Cardiac atrium fibroblast (primary cell): ENCODE measurements at places on chromosomes 2 and 18. TPM values are rescaled to one million over a fixed set of nuclear protein-coding genes. Genes with fewer than 3 reads are reported as not detected.

The SFTPB gene
- not detected in 2 replicates for total RNA-seq

The NT5DC4 gene
- not detected in 2 replicates for total RNA-seq

The TBR1 gene
- total RNA-seq: not detected in 2 replicates

The LRRC30 gene
- not detected in 2 replicates for total RNA-seq

The KCNIP3 gene
- 4.4 and 10.3 TPM in 2 replicates for total RNA-seq

The EHD3 gene
- 15.0 and 15.9 TPM in 2 replicates for total RNA-seq

The TLX2 gene
- total RNA-seq: not detected in 2 replicates

The GAREM2 gene
- 5.3 and 6.0 TPM in 2 replicates for total RNA-seq

The TUBB8B gene
- not detected in 2 replicates for total RNA-seq

The PCARE gene
- not detected in 2 replicates for total RNA-seq

The SFT2D3 gene
- 3.7 and 4.0 TPM in 2 replicates for total RNA-seq

The IL37 gene
- total RNA-seq: not detected in 2 replicates

The SIX3 gene
- total RNA-seq: not detected in 2 replicates

The PDE11A gene
- not detected in 2 replicates for total RNA-seq

The CCDC150 gene
- 1.1 TPM in 1 of 2 replicates, not detected in the other for total RNA-seq

The RMC1 gene
- total RNA-seq: 19.9 and 20.3 TPM in 2 replicates

The C2orf78 gene
- not detected in 2 replicates for total RNA-seq

The GRHL1 gene
- total RNA-seq: 0.16 TPM in 1 of 2 replicates, not detected in the other

The RNF138 gene
- 19.4 and 55.2 TPM in 2 replicates for total RNA-seq

The RGPD5 gene
- total RNA-seq: 8.9 and 9.2 TPM in 2 replicates

The NEB gene
- total RNA-seq: under 0.01 TPM in 2 replicates

The LRRTM1 gene
- not detected in 2 replicates for total RNA-seq

The AMER3 gene
- not detected in 2 replicates for total RNA-seq

The MC5R gene
- total RNA-seq: not detected in 2 replicates

The LRP1B gene
- under 0.01 and 0.18 TPM in 2 replicates for total RNA-seq

The AQP12A gene
- total RNA-seq: not detected in 2 replicates

The KCNE4 gene
- total RNA-seq: 10.7 and 19.1 TPM in 2 replicates

The BOK gene
- total RNA-seq: 64.0 and 78.2 TPM in 2 replicates

The GALNT13 gene
- under 0.01 TPM in 2 replicates for total RNA-seq

The FAM228B gene
- total RNA-seq: 1.3 and 2.3 TPM in 2 replicates

The KIF3C gene
- total RNA-seq: 9.6 and 10.0 TPM in 2 replicates

The KIF1A gene
- total RNA-seq: not detected in 2 replicates

The MRO gene
- total RNA-seq: 3.1 and 3.2 TPM in 2 replicates

The SIGLEC15 gene
- total RNA-seq: not detected in 2 replicates

The CHRND gene
- total RNA-seq: not detected in 2 replicates

The SH3BP4 gene
- 31.1 and 42.6 TPM in 2 replicates for total RNA-seq

The SERPINB12 gene
- total RNA-seq: not detected in 2 replicates

The MC4R gene
- total RNA-seq: not detected in 2 replicates

The SCN2A gene
- total RNA-seq: not detected in 2 replicates

The MGAT4A gene
- 0.54 and 4.2 TPM in 2 replicates for total RNA-seq

The CCDC85A gene
- under 0.01 and 0.36 TPM in 2 replicates for total RNA-seq

The CHMP1B gene
- 30.0 and 33.8 TPM in 2 replicates for total RNA-seq

The C1QL2 gene
- not detected in 2 replicates for total RNA-seq

The CMPK2 gene
- 0.18 and 3.6 TPM in 2 replicates for total RNA-seq

The EGR4 gene
- total RNA-seq: not detected in 2 replicates

The POTEC gene
- total RNA-seq: not detected in 2 replicates

The CENPA gene
- total RNA-seq: 1.6 and 3.6 TPM in 2 replicates

The TGOLN2 gene
- 79.6 and 98.8 TPM in 2 replicates for total RNA-seq

The CYP27A1 gene
- 2.7 and 2.9 TPM in 2 replicates for total RNA-seq

The MAL gene
- total RNA-seq: not detected in 2 replicates

The CFC1 gene
- not detected in 2 replicates for total RNA-seq

The CAPN14 gene
- total RNA-seq: 1.1 TPM in 1 of 2 replicates, not detected in the other
